RPMI7951 (cell line): ENCODE measurements at places on chromosomes 13 and 19. TPM values are rescaled to one million over a fixed set of nuclear protein-coding genes. Genes with fewer than 3 reads are reported as not detected.

Gene ZNF547
- total RNA-seq = 2.1 and 2.5 TPM in 2 replicates

Gene OCEL1
- total RNA-seq = 5.1 and 8.1 TPM in 2 replicates

Gene SLC17A7
- total RNA-seq = 0.84 and 1.9 TPM in 2 replicates

Gene PSG3
- total RNA-seq = not detected in 2 replicates

Gene UBE2L5
- total RNA-seq = not detected in 2 replicates

Gene IGLON5
- not detected in 2 replicates for total RNA-seq

Gene ARHGAP33
- total RNA-seq = 2.3 and 5.0 TPM in 2 replicates

Gene WDR62
- 16.1 and 17.0 TPM in 2 replicates for total RNA-seq

Gene RFPL4AL1
- total RNA-seq = 0.20 TPM in 1 of 2 replicates, not detected in the other

Gene PLK5
- total RNA-seq = not detected in 2 replicates

Gene CPAMD8
- total RNA-seq = 2.5 and 2.6 TPM in 2 replicates

Gene NDFIP2
- total RNA-seq = 30.1 and 51.2 TPM in 2 replicates

Gene SYT5
- 0.10 and 0.36 TPM in 2 replicates for total RNA-seq

Gene IL4I1
- total RNA-seq = 0.39 and 1.3 TPM in 2 replicates

Gene EXOC3L2
- total RNA-seq = not detected in 2 replicates

Gene CERS4
- total RNA-seq = 0.24 TPM in 1 of 2 replicates, not detected in the other

Gene LGALS7
- not detected in 2 replicates for total RNA-seq

Gene ACER1
- not detected in 2 replicates for total RNA-seq

Gene STAP2
- 30.2 and 38.4 TPM in 2 replicates for total RNA-seq

- no peak for DNase-seq
Measured at GRCh38 chr13:101985321-101985720, 416.5 kb downstream of the FGF14 start.

DNA sequence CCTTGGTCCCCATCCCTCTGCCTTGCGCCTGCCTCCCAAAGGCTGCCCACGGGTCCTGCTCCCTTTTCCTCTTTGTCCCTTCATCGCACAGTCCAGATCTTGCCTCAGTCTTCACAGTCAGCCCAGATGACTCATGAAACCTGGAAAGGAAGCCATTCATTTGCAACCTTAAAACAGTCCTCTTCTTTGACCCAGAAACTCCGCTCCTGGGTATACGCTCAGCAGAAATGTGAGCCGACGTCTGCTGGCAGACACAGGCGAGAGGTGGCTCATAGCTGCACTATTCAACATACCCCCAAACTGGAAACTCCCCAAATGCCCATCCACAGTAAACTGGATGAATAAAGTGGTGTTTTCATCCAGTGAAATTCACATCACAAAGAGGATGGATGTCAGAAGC, 13.6 kb upstream of the PEPD start:
- peak; percentile 41 for DNase-seq

DNA sequence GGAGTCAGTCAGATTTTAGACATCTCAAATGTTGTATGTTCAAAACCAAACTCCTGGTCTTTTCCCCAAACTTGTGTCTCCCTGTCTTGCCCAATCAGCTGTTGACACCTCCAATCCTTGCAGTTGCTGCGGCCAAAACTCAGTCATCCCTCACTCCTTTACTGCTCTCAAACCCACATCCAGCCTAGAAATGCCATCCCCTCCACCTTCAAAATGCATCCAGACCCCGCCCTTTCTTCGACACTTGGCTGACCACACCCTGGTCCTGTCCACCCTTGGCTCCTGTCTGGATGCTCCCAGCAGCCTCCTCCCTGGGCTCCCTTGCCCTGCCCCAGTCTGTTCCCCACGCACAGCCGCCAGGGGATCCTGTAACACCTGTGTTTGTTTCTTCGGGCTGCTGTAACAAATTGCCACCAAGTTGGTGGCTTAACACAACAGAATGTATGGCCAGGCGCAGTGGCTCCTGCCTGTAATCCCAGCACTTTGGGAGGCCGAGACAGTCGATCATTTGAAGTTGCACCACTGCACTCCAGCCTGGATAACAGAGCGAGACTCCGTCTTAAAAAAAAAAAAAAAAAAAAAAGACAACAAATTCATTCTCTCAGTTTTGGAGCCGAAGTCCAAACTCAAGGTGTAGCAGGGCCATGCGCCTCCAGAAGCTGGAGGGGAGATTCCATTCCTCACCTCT, 11.7 kb downstream of the PLD3 start:
- no peak for DNase-seq

DNA sequence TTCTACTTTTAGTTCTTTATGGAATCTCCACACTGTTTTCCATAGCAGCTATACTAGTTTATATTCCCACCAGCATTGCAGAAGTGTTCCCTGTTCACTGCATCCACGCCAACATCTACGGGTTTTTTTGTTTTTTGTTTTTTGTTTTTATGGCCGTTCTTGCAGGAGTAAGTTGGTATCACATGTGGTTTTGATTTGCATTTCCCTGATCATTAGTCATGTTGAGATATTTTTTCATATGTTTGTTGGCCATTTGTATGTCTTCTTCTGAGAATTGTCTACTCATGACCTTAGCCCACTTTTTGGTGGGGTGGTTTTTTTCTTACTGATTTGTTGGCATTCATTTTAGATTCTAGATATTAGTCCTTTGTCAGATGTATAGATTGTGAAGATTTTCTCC, 89.7 kb downstream of the FRY start:
- no peak for DNase-seq

- DNase-seq = peak; percentile 40
Measured at GRCh38 chr13:50731400-50731799, 112.1 kb downstream of the DLEU7 start.

- peak; percentile 35 for DNase-seq
Measured at GRCh38 chr13:21033212-21033840, 28.1 kb downstream of the LATS2 start.

GRCh38 chr19:58083021-58083420, 15.0 kb downstream of the ZSCAN18 start:
- DNase-seq = no peak

DNA sequence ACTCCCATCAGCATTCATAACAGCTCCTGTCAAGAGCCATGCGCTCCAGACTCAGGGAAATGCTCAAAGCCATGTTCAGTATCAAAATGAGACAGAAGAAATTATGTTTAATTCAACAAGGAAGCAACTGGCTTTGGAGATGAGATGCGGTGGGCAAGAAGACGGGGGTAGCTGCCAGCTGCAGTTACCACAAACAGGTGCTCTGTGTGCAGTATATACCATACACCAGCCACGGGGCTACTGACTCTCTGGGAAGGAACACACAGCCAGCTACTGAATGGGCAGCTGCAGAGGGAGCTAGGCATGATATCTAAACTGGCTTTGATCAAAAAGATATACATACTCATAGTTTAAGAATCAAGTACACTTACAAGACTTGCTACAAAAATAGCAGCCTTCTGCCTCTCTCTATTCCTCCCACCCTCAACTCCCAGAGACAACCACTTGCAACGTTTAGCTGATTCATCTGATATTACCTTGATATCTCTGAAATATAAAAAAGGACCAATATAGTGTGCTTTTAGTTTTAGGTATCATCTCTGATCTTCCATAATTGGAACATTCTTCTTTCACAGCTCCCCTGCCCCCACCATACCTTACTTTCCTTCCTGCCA, 593.0 kb downstream of the UQCRFS1 start:
- DNase-seq = no peak

- no peak for DNase-seq
Measured at GRCh38 chr19:3458229-3459088, 21.9 kb downstream of the SMIM24 start.

DNA sequence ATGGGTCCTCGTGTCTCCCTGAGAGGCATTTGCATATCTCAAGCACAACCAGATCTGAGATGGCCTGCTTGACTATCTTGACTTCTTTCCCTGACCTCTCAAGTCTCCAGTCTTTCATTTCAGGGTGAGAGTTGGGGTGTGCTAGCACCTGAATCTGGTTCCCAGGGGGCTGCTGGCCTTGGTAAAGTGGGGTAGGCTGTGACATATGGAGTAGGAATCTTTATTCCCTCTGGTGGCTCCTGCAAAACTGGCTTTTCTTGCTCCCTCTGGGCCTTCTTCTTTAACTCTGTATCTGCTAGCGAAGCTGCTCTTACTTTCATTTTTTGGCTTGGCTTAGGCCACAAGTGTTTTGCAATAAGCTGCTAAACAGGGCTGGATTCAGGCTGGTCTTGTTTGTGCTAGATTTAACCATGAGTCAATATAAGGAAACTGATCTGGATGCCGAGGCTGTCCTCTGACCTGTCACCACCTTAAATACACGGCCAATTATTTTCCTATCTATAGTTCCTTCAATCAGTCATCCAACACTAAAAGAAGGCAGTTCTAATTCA, 42.3 kb downstream of the ZNF493 start:
- DNase-seq = peak; percentile 7

GRCh38 chr19:1853295-1854038, 5.2 kb upstream of the REXO1 start:
- DNase-seq = peak; percentile 67

DNA sequence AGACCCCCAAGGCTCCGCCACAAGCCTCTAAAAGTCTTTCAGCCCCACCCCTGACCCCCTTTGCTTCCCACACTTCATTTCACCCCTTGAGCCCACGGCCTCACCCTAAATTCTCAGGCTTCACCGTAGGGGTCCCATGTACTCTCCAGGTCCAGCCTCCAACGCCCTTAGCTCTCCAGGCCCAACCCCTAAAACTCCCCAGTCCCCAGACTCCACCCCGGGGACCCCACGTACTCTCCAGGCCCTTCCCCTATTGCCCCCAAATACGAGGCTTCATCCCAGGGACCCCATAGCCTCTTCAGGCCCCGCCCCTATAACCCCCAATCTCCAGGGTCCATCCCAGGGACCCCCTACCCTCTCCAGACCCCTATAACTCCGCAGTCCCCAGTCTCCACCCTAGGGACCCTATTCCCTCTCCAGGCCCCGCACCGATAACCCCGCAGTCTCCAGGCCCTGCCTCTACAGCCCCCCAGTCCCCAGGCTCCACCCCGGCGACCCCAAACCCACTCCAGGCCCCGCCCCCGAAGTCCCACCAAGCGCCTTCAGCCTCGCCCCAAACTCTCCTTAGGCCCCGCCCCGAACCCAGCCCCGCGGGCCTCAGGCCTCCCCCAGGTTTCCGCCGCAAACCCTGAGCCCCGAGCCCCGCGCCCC, 619 bp downstream of the MED16 start:
- DNase-seq = no peak

- DNase-seq = no peak
Measured at GRCh38 chr13:74230984-74231501, 96.8 kb upstream of the KLF12 start.

- no peak for DNase-seq
Measured at GRCh38 chr13:111559612-111560403, 239.4 kb downstream of the TEX29 start.

- no peak for DNase-seq
Measured at GRCh38 chr13:96797136-96797535, 197.1 kb downstream of the OXGR1 start.

DNA sequence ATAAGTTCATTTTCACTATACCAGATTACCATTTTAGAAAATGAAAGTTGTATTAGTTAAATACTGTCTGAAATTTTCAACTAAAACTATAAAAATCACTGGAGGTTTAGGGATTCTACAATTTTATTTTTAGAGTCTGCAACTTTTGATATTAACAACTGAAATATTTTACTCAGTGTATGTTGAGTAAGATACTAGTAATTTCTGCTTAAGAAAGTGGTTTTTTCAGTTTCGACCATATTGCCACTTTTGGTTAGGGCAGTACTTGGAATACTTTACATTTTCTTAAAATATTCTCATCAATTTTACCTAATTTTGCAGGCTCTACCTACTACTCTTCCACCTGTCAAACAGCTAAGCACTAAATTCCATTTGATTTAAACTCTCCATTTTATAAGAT, 59.6 kb downstream of the KCNRG start:
- DNase-seq = no peak

- no peak for DNase-seq
Measured at GRCh38 chr19:8478598-8478997, 23.8 kb downstream of the PRAM1 start.

DNA sequence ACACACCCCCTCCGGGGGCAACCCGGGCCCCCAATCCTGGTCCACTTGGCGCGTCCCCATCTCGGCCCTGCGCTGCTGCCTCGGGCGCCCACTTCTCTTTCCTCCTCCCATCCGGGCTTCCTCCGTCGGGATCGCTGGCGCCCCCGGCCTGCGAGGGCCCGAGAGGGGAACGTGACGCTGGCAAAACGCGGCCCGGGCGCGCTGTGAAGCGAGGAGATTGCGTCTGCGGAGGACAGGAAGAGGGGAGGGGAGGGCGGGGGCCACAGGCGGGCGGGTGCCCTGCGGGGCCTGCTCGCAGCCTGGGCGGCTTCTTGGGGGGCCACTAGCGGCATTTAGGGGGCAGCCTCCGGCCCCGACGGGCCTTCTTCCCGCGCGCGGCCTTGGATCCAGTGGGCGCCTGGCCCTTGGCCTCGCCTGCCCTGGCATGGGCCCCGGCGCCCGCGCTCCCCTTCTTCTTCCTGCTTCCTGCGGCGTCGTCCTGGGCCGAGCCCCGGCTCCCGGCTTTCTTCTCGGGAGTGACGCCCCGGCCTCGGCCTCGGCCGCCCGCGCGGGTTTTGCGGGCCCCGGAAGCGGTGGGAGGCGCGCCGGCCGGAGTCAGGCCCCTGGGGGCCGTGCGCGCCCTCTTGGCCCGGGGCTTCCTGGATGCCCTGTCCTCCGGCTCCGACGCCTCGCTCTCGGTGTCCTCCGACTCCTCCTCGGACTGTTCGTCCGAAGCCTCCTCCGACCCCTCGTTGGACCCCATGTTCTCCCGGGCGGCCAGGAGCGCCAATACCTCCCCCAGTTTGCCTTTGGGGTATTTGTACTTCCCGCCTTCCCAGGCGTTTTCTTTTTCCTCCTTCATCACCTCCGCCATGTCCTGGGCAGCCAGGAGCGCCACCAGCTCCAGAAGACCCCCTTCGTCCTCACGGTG, 2.2 kb downstream of the PNMA8B start:
- no peak for DNase-seq

GRCh38 chr19:17405250-17406045, at the start of gene BST2:
Gene BST2 (minus strand): TSS chr19:17405630. CDS start chr19:17405575, 55 bp downstream.
- peak; percentile 94 for DNase-seq

- DNase-seq = peak; percentile 91
Measured at GRCh38 chr19:752652-753517, 2.0 kb downstream of the MISP start.

DNA sequence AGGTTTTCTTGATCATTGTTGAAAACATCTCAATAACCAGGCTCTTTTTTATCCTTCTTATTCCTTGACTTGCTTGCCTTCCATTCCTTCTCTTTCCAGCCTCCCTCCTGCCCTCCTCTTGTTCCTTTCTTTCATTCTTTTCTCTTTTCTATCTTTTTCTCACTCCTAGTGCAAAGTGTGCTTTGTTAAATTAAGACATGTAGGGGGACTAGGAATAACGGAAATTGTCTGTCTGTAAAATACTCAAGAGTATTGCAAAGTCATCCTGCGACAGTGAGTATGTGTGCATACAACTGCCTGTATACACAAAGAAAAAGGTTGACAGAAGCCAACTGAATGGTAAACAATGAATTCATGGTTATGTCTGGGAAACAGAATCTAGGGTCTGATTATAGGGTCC, 70.1 kb downstream of the LRRC63 start:
- no peak for DNase-seq

GRCh38 chr13:39877134-39877533, 221.7 kb downstream of the COG6 start:
- DNase-seq = no peak

DNA sequence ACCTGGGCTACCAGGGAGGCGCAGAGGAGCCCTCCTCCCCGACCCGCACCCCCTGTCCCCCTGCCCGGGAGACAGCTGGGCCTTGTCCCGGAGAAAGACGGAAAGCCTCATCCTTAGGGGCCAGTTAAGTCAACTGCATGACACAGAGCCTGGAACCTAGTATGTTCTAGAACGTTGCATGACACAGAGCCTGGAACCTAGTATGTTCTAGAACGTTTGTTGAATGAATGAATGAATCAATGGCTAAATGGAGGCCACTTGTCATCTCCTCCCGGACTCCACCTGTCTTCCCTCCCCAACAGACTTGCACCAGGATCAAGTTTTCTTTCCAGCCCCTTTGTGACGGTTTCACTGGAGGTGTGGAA, 706 bp downstream of the SERP2 start:
- DNase-seq = no peak

- DNase-seq = no peak
Measured at GRCh38 chr13:111584870-111585269, 264.4 kb downstream of the TEX29 start.
